Activated naive CD8-positive, alpha-beta T cell treated with anti-CD3 and anti-CD28 coated beads for 36 hours (primary cell): ENCODE measurements at places on chromosomes 3 and 15. TPM values are rescaled to one million over a fixed set of nuclear protein-coding genes. Genes with fewer than 3 reads are reported as not detected.

- peak within 1 kb of the TSS; percentile 45 for H3K27ac ChIP-seq
- no peaks in the 10 kb centered on the region for H3K27me3 ChIP-seq
- H3K4me3 ChIP-seq = peak within 1 kb of the TSS; percentile 79
- peak; percentile 29 for DNase-seq
- H3K36me3 ChIP-seq = peaks cover 2% of the 10 kb centered on the region
Measured at GRCh38 chr3:51967384-51968169, at the start of gene PCBP4. Gene PCBP4, minus strand, starts transcription at chr3:51967454. Its CDS starts 6,214 bp downstream, at chr3:51961240.

- no peak for DNase-seq
- peaks cover 27% of the 10 kb centered on the region for H3K4me1 ChIP-seq
- peak overlapping the region; percentile 32 for H3K27ac ChIP-seq
- H3K4me3 ChIP-seq = peak overlapping the region; percentile 2
- H3K27me3 ChIP-seq = no peaks in the 10 kb centered on the region
Measured at GRCh38 chr3:38421679-38422336, 31.9 kb upstream of the ACVR2B start.

GRCh38 chr3:64166584-64167162 is 58.6 kb downstream of the PRICKLE2 start:
- H3K27ac ChIP-seq = no peak overlapping the region
- no peak for DNase-seq

DNA sequence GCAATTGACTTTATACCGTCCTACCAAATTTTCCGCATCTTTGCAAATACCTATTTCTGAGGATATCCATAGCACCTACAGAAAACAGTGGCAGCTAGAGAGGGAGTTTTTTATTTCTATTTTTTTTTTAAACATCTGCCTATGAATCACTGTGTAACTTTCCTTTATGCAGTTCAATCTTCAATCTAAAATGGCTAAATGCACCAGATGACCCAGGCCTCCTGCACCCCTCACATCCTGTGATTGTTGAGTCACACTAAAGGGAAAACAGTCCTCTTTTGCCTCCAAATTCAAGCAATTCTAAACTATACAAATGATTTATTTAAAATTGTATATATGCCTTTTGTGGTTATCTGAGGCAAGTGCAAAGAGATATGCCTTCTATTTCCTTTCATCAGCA is 20.1 kb upstream of the BCL6 start:
- no peak overlapping the region for H3K4me3 ChIP-seq
- peaks cover 22% of the 10 kb centered on the region for H3K4me1 ChIP-seq
- H3K27me3 ChIP-seq = peaks cover 5% of the 10 kb centered on the region
- no peaks in the 10 kb centered on the region for H3K36me3 ChIP-seq
- no peak overlapping the region for H3K27ac ChIP-seq

The TIGIT gene
- 12.9 TPM for total RNA-seq

DNA sequence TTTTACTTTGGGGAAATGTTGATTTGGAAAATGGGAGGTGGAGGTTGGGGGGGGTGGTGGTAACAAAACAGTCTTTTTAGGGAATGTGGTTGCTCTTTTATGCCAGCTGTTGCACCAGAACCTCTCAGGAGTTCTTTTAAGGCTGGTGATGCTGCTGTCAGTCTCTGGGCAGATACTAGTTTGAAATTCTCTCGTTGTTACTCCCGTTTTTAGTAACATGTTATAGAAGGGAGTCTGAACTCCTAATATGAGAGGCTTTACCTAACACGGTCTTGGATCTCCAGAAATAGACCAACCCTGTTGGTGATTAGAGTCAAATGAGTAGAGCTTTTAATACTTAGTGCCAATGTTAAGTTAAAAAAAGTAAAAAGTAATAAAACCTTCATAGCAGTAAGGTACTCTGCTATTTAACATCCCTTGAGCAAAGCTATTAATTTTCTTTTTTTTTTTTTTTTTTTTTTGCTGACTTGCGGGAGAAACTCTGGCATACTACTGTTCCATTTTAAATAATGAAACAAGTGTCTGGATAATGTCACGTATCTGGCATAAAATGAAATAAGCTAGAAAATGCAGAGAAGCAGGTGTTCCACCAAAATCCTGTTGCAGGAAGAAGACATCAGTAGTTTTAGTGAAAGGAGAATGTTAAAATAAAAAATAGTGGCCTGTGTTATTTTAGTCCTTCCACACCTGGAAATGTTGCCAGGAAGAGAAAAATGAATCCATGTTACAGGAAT is 156.7 kb downstream of the CACNA1D start:
- no peak for DNase-seq
- no peaks in the 10 kb centered on the region for H3K36me3 ChIP-seq
- H3K27ac ChIP-seq = no peak overlapping the region
- no peaks in the 10 kb centered on the region for H3K4me1 ChIP-seq

The CFAP100 gene
- total RNA-seq = not detected

DNA sequence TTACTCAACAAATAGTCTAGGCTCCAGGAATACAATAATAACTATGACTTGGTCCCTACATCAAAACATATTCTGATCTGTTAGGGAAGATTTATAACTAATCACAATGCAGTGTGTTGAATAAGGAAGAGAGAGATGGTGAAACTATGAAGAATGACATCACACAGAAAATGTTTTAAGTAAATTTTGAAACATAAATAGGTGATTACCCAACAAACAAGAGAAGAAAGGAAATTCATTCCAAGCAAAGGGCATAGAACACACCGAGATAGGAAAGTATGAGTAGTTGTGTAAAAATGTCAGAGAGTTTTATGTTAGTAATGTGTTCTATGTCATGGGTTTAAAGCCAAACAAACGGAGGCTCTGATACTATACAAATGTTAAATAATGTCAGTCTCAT is 13.4 kb downstream of the SEC62 start:
- no peak overlapping the region for H3K4me3 ChIP-seq
- no peaks in the 10 kb centered on the region for H3K27me3 ChIP-seq
- peaks cover 13% of the 10 kb centered on the region for H3K4me1 ChIP-seq
- peaks cover 29% of the 10 kb centered on the region for H3K36me3 ChIP-seq
- peak overlapping the region; percentile 12 for H3K27ac ChIP-seq
- no peak for DNase-seq

DNA sequence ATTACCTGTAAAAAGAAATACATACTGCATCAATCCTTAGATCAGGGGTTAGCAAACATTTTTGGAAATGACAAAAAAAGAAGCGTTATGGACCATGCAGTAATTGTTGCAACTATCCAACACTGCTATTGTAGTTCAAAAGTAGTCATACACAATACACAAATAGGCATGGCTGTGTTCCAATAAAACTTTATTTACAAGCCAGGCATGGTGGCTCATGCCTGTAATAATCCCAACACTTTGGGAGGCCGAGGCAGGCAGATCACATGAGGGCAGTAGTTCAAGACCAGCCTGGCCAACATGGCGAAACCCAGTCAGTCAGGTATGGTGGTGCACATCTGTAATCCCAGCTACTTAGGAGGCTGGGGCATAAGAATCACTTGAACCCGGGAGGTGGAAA is 124.8 kb downstream of the DLG1 start:
- H3K4me1 ChIP-seq = peaks cover 16% of the 10 kb centered on the region
- H3K4me3 ChIP-seq = no peak overlapping the region
- H3K27ac ChIP-seq = no peak overlapping the region
- DNase-seq = no peak
- peaks cover 10% of the 10 kb centered on the region for H3K36me3 ChIP-seq

GRCh38 chr15:83396101-83396500 is 51.0 kb upstream of the SH3GL3 start:
- H3K27me3 ChIP-seq = peaks cover 19% of the 10 kb centered on the region
- no peak overlapping the region for H3K27ac ChIP-seq
- no peak for DNase-seq
- H3K4me3 ChIP-seq = no peak overlapping the region
- H3K36me3 ChIP-seq = no peaks in the 10 kb centered on the region

DNA sequence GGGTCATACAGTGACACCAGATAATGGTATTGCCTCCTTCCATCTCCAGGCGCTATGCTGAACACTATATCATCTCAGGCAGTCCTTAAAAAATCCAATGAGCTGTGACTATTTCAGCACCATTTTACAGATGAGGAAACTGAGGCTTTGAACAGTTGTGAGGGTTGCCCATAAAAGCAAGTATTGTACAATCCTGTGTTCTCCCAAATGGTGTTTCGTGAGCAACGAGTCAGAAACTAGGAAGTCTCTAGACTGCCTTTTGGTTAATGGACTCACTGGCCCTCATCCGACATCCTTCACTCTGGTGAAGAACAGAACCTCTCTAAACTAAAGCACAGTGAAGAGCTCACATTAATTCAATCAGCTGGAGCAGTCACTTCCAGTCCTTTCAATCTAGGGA is 61.8 kb downstream of the ATP8B4 start:
- H3K4me1 ChIP-seq = peaks cover 2% of the 10 kb centered on the region
- no peaks in the 10 kb centered on the region for H3K36me3 ChIP-seq
- H3K27me3 ChIP-seq = peaks cover 19% of the 10 kb centered on the region
- H3K4me3 ChIP-seq = no peak overlapping the region

The HYAL1 gene
- total RNA-seq = 0.35 TPM

DNA sequence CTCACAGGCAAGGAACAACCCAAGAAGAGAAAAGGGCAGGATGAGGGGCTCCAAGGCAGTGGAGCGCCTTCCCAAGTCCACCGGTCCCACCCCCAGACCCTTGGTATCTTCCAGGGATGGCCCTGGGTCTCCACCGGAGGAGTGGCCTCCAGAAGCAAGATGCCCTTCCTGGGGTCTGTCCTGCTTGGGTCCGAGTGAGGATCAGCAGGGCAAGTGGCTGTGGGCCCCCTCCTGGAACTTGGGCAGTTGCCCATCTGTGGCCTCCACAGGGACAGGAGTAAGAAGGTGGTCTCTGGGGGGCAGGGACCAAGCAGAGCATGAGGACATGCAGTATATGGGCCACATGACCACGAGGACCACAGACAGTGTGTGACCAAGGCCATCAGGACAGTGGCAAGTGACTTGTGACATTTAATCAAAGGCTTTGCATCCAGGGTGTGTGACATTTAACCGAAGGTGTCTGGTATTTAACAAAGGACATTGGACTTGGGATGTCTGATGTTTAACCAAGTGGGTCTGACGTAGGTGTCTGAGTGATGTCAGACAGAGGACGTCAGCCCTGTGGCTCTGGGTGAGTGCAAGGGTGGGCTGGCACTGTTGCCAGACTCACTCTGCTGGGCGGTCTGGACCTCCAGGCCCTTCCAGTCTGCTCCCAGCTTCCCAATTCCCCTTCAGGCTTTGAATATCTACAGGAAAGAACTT is 34.7 kb downstream of the SCN5A start:
- DNase-seq = no peak
- H3K36me3 ChIP-seq = no peaks in the 10 kb centered on the region
- no peaks in the 10 kb centered on the region for H3K27me3 ChIP-seq
- H3K4me1 ChIP-seq = no peaks in the 10 kb centered on the region
- no peak overlapping the region for H3K27ac ChIP-seq

The LRRFIP2 gene
- total RNA-seq = 23.2 TPM

- peaks cover 71% of the 10 kb centered on the region for H3K36me3 ChIP-seq
- no peak overlapping the region for H3K4me3 ChIP-seq
- H3K27me3 ChIP-seq = no peaks in the 10 kb centered on the region
- H3K27ac ChIP-seq = no peak overlapping the region
- no peak for DNase-seq
- H3K4me1 ChIP-seq = no peaks in the 10 kb centered on the region
Measured at GRCh38 chr3:167675848-167676247, 22.1 kb upstream of the WDR49 start.

DNA sequence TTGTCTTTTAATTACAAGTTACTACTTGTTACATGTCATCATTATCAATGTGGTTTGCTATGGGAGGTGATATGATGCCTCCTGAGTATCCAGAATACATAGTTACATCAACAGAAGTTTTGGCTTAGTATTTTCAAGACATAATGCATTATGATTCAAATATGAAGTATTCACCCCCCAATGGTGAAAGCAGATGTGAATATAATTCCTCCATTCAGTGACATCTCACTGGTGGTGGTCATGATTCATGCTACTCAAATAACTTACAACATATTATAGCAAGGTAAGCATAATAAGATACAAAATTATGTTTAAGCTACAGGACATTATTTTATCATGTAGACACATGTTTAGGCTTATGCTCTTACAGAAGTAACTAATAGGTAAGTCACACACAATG is 34.9 kb upstream of the TTBK2 start:
- H3K4me3 ChIP-seq = no peak overlapping the region
- H3K36me3 ChIP-seq = peaks cover 44% of the 10 kb centered on the region
- H3K27ac ChIP-seq = no peak overlapping the region
- no peak for DNase-seq

The TNIK gene
- total RNA-seq = 24.6 TPM

- H3K4me1 ChIP-seq = peaks cover 63% of the 10 kb centered on the region
- H3K36me3 ChIP-seq = peaks cover 30% of the 10 kb centered on the region
- H3K27ac ChIP-seq = no peak overlapping the region
- no peaks in the 10 kb centered on the region for H3K27me3 ChIP-seq
- H3K4me3 ChIP-seq = no peak overlapping the region
Measured at GRCh38 chr3:44984335-44984734, 8.3 kb downstream of the EXOSC7 start.
